ENCODE measurements at places on chromosomes 2 and 18. TPM values are rescaled to one million over a fixed set of nuclear protein-coding genes. Genes with fewer than 3 reads are reported as not detected.

GRCh38 chr2:8119782-8120505 is 561.9 kb upstream of the ID2 start:
- DNase-seq, result no peak
- H3K4me1 ChIP-seq, result no peaks in the 10 kb centered on the region
- H3K4me3 ChIP-seq, result no peak overlapping the region
- no peaks in the 10 kb centered on the region for H3K27me3 ChIP-seq

- H3K27ac ChIP-seq, result no peak overlapping the region
- no peak overlapping the region for H3K4me3 ChIP-seq
- H3K4me1 ChIP-seq, result peaks cover 9% of the 10 kb centered on the region
- DNase-seq, result no peak
Observed at GRCh38 chr18:59048378-59048777, 91.3 kb upstream of the SEC11C start.

GRCh38 chr2:19357402-19358241 is 801 bp downstream of the OSR1 start:
- peak overlapping the region; percentile 87 for H3K27ac ChIP-seq
- peaks cover 47% of the 10 kb centered on the region for H3K4me1 ChIP-seq
- H3K27me3 ChIP-seq, result no peaks in the 10 kb centered on the region
- peak; percentile 58 for DNase-seq

GRCh38 chr2:195575879-195576401 is 81.1 kb upstream of the SLC39A10 start:
- no peaks in the 10 kb centered on the region for H3K27me3 ChIP-seq
- no peak overlapping the region for H3K4me3 ChIP-seq
- no peak for DNase-seq
- H3K4me1 ChIP-seq, result no peaks in the 10 kb centered on the region
- no peak overlapping the region for H3K27ac ChIP-seq
- no peaks in the 10 kb centered on the region for H3K36me3 ChIP-seq

GRCh38 chr2:6181525-6181924 is 489.3 kb downstream of the SOX11 start:
- no peaks in the 10 kb centered on the region for H3K36me3 ChIP-seq
- no peak overlapping the region for H3K4me3 ChIP-seq
- H3K4me1 ChIP-seq, result no peaks in the 10 kb centered on the region

DNA sequence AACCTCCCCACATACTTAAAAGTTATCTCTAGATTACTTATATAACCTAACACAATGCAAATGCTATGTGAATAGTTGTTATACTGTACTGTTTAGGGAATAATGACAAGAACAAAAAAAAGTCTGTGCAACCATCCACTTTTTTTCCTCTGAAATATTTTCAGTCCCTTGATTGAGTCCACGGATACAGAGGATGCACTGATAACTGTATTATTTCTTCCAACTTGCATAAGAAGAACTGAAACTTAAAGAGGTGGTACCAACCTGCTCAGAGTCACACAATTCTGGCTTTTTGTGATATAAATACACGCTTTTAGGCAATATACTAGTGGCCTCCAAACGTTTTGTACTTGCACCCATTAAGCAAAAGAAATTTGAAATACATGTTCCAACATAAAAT is 1.4 kb downstream of the SMC6 start:
- H3K27me3 ChIP-seq, result no peaks in the 10 kb centered on the region
- H3K4me1 ChIP-seq, result no peaks in the 10 kb centered on the region
- H3K36me3 ChIP-seq, result no peaks in the 10 kb centered on the region

DNA sequence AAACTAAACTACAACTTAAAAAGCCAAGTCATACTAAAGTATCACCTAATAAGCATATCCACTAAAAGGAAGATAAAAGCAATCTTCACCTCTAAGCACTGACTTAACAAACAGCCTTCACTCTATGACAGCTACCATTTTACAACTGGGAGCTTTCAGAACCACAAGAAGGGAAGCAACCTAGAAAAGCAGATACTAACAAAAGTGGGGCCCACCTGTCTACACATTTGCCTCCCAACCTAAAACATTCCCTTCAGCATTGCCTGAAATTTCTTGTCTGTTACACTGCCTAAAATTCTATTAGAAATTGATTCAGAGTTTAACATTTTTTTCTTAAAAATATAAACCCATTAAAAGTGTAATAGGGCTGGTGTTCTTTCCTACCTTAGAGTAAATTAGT is 172.0 kb downstream of the ATAD2B start:
- H3K36me3 ChIP-seq, result peaks cover 8% of the 10 kb centered on the region
- H3K27me3 ChIP-seq, result no peaks in the 10 kb centered on the region
- DNase-seq, result no peak
- no peak overlapping the region for H3K4me3 ChIP-seq
- H3K4me1 ChIP-seq, result peaks cover 5% of the 10 kb centered on the region
- no peak overlapping the region for H3K27ac ChIP-seq

Gene NOP58
- 18.9 TPM for total RNA-seq

Measured in right atrium auricular region (tissue), 2 donors.